Ammon's horn (tissue), 1 donor: ENCODE measurements at places on chromosomes 2 and 18.

DNA sequence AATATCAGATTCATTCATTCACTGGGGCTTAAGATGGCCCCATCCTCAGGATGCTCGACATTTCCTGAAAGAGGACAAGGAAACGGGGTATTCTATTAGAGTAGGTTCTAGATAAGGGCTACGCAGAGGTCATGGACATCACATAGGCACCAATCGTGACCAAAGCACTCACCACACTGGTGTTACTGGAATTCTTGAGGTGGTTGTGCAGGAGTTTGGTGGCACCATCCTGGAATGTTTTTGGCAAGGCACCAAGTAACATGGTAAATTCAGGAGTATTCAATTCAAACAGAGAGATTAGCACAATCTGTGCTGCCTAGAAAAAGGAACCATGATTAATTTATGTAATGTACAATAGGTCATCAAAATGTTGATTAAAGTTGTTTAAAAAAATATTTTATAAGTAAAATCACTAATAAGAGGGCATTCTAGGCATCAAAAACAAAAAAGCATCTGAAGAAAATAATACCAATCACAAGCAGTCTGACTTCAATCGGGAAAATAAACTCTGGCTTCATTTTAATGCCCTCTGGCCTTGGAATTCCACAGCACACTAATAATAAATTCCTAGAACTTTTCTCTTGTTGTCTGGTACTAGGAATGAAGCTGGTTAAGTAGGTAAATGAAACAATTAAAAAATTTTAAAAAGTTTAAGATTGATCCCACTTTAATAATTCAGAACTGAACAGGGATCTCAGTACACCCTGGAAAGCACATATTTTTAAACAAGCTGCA is 102.8 kb upstream of the TFCP2L1 start:
- no peak for DNase-seq

DNA sequence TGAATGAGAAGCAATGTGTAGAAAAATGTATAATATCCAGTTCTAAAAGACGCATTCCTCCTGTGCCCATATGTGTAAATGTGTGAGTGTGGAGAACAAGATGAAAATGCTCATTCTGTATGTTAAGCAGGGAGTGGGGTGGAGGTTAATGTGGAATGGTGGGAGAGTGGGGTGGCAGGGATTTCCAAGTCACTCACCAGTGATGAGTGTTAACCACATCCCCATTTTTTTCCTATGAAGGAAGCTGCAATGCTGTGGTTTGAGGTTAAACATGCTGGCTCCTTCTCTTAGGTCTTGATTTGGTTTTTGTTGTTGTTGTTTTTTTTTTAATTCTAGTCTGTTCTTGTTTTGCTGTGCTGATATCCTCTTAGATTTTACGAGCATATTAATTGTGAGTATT is 169.4 kb downstream of the NEDD4L start:
- DNase-seq = no peak

DNA sequence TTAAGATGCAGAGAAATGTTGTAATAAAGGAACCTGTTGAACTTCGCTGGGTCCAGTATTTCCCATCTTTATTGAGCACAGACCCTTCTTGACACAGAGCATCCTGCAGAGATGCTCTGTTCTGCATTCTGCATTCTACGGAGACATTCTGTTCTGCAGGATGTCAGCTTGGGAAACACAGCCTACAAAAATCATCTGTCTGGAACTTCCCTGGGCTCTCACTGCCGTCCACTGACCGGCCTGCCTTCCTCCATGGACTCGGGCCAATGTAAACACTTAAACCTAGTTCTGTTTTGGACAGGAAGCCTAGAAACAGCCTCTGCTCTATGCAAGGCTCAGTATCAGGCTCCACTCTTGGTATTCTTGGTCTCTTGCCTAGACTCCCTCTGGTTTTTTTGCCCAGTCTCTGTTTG is 90.0 kb upstream of the PPP1CB start:
- DNase-seq = peak; percentile 27

GRCh38 chr2:237092506-237092905 is 6.8 kb downstream of the COPS8 start:
- no peak for DNase-seq

- no peak for DNase-seq
Observed at GRCh38 chr2:205908212-205909183, 177.5 kb downstream of the INO80D start.

DNA sequence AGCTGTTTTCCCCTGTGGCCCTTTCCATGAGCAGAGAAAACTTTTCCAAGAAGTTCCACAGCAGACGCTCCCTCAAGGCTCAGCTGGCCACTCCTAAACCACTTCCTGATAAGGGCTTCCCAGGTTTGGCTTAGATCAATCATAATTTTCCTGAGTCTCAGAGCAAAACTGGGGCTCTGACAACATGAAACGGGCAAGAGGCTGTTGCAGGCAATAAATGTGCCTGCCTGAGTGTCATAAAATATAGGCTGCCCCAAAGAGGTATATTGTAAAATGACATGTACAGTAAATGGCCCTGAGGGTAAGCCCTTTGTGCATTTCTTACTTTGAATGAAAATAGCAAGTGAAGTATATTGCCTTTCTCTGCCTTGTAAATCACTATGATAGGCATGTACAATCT is 105.6 kb upstream of the UXS1 start:
- no peak for DNase-seq

- no peak for DNase-seq
Observed at GRCh38 chr2:60853531-60853930, 27.8 kb upstream of the REL start.

GRCh38 chr2:168608796-168609195 is 152.7 kb downstream of the CERS6 start:
- DNase-seq = no peak

- no peak for DNase-seq
Observed at GRCh38 chr2:171487803-171488259, 34.4 kb upstream of the CYBRD1 start.

DNA sequence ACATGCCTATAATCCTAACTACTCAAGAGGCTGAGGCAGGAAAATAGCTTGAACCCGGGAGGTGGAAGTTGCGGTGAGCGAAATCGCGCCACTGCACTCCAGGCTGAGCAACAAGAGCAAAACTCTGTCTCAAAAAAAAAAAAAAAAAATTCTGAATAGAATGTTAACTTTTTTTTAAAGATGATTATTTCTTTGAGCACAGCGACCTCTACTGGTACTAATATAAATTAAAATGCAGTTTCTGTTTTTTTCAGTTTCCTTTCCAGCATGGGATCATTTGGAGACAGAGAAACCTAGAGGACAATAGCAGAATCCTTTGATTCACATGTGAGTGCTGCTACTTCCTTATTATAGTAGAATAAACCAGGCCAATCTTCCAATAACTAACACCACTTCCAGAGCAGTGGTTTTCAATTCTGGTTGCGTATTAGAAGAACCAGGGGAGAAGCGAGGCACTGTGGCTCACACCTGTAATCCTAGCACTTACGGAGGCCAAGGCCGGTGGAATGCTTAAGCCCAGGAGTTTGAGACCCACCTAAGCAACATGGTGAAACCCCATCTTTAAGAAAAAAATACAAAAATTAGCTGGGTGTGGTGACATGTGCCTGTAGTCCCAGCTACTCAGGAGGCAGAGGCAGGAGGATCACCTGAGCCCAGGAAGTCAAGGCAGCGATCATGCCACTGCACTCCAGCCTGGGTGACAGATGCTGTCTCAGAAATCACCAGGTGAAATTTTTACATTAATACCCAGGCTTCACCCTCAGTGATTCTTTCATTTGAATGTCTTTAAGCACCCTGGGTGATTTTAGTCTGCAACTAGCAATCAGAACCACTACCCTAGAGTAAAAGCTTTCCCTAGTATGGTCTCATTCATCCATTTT is 10.1 kb downstream of the SRSF7 start:
- no peak for DNase-seq

DNA sequence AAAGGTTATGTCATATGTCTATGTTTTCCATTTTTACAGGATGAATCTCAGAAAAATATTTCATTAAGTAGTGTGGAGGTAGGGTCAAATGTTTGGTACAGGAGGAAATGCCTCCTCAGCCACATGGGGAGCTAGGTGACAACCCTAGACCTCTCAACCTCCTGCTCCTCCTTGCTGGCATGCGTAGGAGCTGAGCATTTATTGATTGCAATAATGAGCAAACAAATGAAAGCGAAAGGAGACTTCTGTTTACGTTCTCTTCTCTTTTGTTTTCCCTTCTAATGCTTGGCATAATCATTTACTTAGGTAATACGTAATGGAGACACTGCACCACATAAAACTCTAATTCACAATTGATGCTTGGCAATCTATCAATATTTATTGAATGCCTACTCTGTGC is 95.1 kb upstream of the CCBE1 start:
- DNase-seq = no peak

- no peak for DNase-seq
Observed at GRCh38 chr2:46803911-46804670, 111.5 kb downstream of the MCFD2 start.

DNA sequence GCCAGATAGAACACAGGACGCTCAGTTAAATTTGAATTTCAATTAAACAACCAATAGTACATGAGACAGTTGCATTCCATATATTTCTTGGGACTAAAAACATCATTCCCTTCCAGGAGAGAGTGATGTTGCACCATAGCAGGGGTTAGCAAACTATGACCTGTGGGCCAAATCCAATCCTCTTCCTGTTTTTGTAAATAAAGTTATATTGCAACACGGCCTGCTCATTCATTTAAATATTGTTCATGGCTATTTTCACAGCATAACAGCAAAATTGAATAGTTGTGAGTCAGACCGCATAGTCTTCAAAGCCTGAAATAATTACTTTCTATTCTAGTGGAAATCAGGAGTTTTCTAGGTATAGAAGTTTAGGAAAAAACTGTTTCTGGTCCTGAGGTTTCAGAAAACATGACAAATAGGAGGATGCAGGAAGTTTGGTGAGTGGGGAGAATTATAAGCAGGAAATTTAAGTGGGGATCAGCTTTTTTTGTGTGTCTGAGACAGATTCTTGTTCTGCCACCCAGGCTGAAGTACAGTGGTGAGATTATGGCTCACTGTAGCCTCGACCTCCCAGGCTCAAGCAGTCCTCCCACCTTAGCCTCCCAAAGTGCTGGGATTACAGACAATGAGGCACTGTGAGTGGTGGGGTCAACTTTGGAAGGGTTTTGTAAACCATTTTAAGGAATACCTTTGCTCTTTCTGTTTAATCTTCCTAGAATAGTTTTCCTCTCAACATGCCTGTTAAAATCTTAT is 131.5 kb downstream of the SOCS6 start:
- no peak for DNase-seq

- DNase-seq = no peak
Observed at GRCh38 chr18:23650968-23651927, 11.5 kb downstream of the ANKRD29 start.

DNA sequence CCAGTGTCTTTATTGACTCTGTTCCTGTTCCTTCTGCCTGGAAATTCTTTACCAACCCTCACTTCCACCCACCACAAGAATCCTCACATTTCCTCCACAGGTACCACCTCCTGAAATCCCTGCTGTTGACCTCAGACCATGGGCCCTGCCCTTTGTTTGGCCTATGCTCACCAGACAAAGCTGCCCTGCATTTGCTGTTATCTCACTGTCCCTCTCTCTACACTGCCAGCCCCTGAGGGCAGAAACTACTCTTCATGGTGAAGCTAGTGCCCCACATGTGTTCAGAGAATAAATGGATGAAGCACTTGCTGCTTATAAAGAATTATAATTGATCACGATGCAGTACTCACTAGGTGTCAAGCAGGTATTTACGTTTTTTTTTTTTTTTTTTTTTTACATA is 608.4 kb downstream of the TSN start:
- no peak for DNase-seq

DNA sequence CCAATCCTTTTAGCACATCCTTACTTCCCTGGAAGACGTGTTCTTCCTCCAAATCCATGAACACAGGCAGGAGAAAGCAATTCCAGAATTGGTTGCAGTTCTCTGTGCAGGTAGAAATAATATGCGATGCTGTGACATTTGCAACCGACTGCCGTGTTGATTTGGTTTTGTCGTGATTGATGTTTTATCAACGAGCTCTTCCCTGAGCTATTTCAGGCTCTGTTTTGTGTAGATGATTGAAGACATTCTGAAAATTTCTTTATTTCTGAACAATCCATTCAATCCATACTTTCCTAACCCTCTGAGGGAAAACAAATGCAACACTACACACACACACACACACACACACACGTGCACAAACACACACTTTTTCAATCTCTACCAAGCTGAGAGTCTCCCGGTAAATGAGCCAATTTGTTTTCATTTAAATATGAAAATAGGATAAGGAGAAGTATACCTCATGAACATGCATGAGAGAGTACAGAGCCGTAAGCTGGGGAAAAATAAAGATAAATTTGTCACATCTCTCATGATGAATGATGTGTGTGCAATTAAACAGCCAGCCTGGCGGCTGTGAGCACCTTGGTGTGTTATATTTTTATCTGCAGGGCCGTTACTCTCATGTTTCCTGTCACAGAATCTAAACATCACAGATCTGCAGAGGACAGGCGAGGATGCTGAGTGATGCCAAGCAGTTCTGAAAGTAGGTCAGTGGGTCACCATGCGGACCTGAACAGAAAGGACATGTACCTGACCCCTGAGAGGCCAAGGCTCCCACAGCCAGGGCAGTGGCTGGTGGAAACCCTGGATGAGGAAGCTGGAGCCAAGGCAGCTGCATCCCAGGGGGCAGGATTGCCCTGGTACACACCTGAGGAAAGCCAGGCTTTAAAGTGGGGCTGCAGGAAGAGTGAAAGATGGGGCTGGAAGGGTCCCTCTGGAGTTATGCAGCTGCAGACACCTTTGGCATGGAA is 64.8 kb downstream of the PDCL3 start:
- no peak for DNase-seq

GRCh38 chr18:2448565-2449151 is 122.6 kb downstream of the METTL4 start:
- no peak for DNase-seq

GRCh38 chr2:207952564-207953345 is 72.6 kb downstream of the PLEKHM3 start:
- no peak for DNase-seq

- DNase-seq = no peak
Observed at GRCh38 chr2:121888189-121888557, 132.7 kb downstream of the TSN start.

DNA sequence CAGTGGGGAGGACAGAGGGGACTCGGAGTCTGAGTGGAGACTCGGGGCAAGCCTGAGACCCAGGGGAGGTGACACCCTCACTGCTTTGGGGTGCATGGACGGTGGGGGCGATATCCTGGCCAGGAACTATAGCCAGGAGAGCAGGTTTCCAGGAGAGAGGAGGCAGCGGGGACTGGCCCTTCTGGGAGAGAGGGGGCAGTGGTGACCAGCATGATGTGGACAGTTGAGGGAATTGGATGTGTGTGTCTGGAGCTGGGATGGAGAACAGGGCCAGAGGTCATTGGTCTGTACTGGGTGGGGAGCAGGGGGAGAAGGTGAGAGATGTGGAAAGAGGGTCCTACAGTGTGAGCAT is 63.6 kb downstream of the ACKR3 start:
- no peak for DNase-seq

GRCh38 chr18:49813069-49813318 is 339 bp downstream of the ACAA2 start:
- DNase-seq = peak; percentile 37

DNA sequence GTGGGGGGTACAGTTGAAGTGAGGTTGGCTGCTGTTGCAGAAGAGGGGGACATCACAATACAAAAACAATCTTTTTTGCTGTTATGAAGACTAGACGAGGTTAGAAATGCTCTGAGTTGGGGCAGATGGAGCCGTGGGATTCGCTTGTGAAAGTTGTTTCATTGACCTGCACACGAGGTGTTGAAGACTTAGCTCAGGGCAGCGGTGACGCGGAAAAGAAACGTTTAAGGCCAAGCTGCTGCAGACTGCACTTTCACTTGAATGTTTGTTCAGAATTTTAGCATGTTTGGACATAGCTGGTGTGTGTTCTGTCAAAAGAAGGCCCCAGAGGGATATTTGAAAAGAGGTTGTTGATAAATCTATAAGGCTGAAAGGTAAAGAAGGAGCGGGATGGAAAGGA is 46.3 kb downstream of the MTCL1 start:
- no peak for DNase-seq
